ENCODE measurements at places on chromosomes 4 and X. TPM values are rescaled to one million over a fixed set of nuclear protein-coding genes. Genes with fewer than 3 reads are reported as not detected.
A peak's percentile ranks its signal among the peaks of the same experiment; 100 is the strongest.

DNA sequence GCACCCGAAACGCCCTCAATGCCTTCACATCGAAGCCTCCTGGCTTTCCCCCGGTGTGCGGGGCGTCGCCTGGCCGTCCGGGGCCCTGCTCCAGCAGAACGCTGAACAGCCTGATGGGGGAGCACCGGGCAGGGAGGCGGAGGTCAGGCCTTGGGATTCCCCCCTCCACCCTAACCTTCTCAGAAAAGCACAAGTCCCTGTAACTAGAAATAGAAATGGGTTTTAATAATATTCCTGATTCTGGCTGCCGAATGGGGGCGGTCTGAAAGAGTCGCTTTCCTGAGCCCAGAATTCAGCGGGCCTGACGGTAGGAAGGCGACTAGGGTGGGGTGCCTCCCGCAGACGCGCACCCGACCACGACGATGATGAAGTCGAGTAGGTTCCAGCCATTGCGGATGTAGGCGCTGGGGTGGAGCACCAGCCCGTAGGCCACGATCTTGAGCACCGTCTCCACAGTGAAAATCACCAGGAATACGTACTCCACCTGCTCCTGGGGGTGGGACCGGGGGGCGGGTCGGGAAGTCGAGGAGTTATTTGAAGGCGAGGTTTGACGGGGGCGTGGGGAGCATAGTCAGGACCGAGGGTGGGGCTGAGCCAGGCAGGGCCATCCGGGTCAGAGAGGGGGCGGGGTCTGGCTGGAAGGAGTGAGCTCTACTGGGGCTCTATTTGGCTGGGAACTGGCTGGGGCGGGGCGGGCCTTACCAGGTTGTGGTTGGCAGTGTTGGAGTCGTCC lies 2.5 kb downstream of the CACNA1F start:
- peak; percentile 29 for DNase-seq

DNA sequence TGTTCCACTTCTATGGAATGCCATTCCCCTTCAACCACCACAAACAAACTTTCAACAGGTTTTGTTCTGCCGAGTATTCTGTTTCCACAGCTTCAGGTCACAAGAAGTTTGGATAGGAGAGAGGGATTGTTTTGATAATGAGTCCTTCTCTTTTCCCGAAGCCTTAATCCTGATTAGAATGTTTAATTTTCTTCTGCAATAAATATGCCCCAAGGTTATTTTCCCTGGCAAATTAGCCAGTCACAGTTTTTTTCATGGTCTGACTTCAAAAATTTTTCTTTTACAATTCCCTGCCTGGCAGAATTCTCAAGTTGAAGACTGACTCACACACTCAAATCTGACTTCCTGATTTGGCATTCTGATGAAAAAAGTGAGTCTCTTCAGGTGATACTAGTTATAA lies 33.1 kb upstream of the EDNRA start:
- no peak for DNase-seq

GRCh38 chr4:6601661-6602250 lies 26.8 kb downstream of the MAN2B2 start:
- no peak for DNase-seq

GRCh38 chr4:142044271-142044670 lies 407.9 kb downstream of the IL15 start:
- no peak for DNase-seq

The KCND1 gene
- not detected for polyA plus RNA-seq
